ENCODE measurements at places on chromosomes 3 and 15.

DNA sequence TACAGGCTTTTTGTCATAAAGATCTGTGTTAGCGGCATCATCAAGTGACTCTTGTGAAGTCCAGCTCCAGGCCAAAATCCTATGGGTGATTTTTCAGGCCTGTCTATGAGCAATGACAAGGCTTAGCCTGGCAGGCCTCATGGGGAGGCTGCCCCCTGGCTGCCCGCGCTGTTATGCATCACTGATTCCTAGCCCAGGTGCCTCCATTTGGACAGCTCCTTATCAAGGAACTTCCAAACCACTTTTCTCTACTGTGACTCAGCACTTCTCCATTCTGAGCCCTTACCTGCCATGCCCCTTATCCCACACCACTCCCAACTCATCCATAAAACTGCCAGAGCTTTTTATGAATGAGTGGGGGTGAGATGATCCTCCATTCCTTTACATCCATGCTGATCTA is 91.5 kb upstream of the C3orf80 start:
- DNase-seq, result no peak

GRCh38 chr3:10242182-10243065 is 5.8 kb upstream of the TATDN2 start:
- peak; percentile 34 for DNase-seq

- DNase-seq, result no peak
Measured at GRCh38 chr15:28107904-28108275, 8.8 kb upstream of the OCA2 start.

DNA sequence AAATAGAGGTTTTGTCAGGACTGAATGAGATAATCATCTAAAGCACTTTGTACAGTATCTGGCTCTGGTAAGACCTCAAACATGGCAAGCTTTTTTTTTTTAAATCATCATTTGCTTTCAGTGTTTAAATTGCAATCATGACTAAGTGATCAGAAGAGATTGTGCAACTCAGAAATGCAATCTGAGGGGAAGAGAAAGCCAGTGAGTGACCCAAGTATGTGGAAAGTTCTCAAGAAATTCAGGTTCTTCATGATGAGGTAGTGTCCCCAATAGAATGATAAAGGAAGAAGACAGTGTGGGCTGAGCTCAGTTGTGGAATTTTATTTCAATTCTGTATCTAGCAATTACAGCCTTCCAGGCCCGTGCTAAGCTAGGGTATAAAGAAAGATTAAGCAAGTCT is 132.2 kb upstream of the TBC1D5 start:
- no peak for DNase-seq

DNA sequence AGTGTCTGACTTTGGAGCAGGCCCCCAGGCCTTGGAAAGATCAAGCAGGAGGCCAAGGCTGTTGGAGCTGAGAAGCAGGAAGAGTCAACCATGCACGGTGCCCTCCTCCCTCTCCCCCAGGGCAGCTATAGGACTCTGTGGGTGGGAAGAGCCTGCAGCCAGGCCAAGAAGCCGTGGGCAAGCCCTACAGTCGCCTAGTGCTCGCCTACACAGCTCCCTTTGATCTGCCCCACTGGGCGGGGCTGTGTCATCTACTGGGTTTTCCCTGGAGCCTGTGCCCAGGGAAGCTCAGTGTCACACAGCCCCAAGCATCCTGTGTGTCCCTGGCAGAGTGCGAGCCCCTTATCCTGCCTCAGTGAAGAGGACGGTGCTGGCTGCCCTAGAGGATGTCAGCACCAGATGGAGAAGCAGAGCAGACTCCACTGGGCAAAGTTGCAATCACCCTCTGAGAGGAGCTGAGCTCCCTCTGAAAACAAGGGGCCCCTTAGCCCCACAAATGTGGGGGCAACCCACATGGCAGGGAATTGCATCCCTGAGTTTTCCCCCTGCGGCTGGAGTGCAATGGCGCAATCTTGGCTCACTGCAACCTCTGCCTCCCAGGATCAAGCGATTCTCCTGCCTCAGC is 72.2 kb downstream of the KLF13 start:
- DNase-seq, result no peak

DNA sequence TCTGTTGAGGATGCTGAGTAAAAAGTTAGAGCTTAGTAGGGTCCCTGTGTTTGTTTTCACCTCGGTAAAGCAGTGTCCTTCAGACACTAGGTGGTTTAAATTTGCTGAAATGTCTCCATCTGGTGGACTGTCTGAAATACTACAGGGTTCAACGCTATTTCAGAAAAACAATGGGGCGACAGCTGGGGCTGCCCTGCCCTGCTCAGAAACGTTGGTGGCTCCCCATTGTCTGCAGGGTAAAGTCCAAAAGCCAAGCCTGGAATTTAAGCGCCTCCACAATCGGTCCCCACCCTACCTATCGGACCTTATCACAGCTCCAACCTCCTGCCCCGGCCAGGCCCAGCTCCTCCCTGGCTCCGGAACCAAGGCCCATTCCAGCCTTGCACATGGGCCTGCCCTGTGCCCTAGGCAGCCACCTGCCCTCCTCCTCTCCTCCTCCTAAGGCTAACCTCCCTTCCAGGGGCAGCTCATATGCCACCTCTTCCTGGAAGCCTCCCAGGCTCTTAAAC is 4.3 kb upstream of the TSEN2 start:
- peak; percentile 75 for DNase-seq

DNA sequence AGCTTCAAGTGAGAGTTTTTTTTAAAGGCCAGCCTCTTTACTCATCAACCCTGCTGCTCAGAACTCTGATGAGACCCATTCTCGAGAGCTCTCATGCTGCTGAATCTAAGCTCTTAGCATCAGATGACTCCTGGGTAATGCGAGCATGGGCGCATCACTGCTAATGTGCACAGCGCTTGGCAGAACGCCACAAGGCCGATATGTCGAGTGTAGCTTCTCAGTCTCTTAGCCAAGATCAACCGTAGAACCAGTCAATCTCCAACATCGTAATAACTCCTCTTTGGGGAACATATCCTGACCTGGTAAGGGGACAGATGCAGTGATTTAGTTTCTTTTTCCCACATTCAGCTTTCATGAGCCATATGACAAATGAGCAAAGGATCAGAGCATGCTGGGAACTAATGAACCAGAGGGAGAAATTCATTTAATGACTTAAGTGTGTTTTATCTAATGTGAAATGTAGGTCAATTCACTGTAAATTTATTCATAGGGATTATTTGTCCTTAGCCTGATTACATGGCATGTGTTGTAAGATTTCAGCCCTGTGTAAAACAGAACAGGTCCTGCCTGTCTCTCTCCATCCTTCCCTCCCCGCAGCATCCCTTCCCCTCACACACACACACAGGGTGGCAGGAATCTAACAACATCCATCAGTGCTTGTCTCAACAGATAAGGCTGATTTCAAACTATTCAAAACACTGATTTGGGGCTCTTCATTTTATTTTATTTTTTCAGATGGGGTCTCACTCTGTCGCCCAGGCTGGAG is 195.4 kb upstream of the C2CD4B start:
- peak; percentile 17 for DNase-seq

GRCh38 chr3:185172086-185173049 is 19.5 kb upstream of the C3orf70 start:
- no peak for DNase-seq

DNA sequence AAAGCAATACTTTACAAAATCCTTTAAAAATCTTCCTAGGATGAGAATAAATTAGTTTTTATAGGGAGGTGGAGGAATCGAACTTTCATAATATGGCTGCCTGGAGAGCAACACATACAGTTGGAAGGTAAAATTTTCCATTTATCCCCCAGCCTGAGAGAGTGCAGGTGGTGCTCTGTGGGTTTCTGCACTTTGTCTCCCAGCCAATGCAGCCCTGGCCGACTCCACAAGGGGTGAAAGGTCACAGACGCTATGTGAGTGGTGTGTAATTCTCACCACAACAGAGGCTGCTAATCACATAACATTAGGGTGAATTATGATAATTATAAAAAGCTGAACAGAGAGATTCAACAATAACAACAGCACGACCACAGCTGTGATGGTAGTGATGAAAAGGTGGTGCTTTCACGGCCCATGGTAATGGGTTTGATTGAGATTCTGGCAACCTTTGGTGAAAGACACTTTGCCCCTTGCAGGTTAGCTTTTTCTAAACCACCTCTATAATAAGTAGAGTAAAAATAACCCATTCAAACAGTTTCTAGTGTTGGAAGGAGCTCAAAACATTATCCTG is 30.1 kb upstream of the NANOGP8 start:
- DNase-seq, result no peak

DNA sequence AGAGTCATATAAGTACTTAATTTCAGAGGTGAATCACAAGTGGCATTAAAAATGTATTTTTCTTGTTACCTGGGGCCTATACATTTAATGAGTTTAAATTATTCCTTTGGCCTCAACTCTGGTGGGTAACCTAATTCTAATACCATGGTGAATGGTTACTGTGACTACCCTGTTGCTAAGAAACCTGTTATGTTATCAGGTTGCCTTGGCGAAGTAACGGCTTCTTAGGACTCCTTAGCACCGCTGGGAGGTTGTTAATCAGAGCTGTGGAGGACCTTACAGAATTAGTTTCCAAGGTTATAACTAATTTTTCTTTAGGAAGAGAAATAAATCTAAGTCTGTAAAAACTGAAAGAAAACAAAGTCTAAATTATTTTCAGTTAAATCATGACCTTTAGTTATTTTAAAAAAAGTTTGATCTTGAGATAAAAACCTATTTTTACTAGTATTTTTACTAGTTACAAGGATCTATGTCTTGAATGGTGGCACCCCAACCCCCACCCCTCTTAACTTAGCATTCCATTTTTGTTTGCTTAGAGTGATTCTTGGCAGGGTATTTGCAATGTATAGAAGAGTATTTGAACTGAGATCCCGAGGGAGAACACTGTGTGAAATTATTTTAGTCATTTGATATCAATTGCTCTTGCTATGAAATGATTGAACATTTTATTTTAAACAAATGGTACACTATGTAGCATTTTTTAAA is 155.5 kb downstream of the FNDC3B start:
- DNase-seq, result peak; percentile 69

GRCh38 chr15:53122818-53123217 is 332.7 kb upstream of the ONECUT1 start:
- DNase-seq, result no peak

DNA sequence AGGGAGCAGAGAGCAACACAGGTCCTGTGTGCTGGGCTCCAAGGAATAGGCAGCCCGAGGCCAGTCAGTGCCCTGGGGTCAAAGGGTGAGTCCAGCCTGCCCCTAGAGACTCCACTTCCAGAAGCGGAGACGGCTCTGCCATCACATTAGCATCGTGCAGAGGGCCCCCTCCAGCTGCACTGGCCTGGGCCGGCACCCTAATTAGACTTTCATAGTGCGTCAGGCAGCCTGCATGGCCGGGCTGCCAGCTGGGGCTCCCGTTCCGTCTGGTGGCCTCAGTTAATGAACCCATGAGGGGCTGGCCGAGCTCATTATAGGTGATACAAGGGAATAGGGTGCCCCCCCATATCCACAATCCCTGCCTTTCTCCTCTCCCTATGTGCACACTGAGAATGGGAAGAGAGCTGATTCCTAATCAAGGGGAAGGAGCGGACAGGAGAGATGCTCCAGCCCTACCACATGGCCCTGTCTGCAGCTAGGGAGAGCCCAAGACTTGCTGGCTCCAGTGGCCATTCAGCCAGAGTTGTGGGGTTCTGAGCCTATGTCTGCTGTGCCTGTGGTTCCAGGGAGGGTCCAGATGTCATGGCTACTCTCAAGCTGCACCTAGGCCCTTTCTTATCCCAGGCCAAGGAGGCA is 128.0 kb downstream of the SRGAP3 start:
- no peak for DNase-seq

- peak; percentile 1 for DNase-seq
Measured at GRCh38 chr3:186142393-186142932, 33.6 kb upstream of the ETV5 start.

DNA sequence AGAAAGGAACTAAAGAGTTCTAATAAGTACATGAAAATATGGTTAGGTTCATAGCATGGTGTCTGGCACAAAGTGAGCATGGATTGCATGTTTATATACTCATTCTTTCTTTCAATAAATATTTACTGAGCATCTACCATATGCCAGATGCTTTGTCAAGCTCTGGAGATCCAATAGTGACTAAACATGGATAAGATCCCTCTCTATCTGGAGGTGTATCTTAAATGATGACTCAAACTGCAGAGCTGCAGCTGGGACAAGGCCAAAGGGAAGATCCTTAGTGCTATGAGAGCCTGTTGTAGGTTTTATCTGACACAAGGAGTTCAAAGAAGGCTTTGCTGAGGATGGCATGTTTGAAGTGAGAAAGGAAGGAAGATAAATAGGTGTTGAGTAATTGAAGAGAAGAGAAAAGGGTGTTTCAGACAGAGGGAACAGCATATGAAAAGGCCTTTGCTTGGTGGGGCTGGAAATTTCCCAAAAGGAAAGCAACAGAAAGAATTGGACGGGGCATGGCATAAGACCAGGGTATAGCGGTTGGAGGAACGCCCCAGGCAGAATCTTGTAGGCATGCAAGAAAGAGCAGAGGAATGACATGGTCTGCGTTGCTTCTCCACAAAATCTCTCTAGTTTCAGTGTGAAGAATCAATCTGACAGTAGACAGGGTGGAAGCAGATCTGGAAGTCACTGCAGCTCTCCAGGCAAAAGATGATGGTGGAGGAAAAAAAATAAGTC is 239.9 kb upstream of the LRTM1 start:
- peak; percentile 23 for DNase-seq

- DNase-seq, result no peak
Measured at GRCh38 chr3:163019260-163019659, 1522.7 kb downstream of the OTOL1 start.

DNA sequence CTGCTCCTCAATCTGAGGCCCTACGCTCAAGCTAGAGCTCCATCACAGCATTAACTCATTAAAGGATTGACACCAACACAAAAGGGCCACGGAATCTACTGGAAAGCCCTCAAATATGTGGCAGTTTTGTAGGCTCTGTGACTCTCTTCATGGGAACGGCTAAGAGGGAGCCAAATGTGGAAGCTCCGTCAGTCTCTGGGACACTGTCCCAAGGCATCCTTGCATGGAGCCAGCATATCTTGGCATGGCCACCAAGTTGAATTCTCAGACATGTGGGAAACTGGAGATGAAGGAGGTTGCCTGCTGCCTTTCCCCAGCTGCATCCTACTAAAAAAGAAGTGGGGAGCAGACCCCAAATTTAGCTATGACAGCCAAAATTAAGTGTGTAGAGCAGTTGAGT is 296.9 kb downstream of the NTRK3 start:
- DNase-seq, result no peak

GRCh38 chr3:148175214-148175613 is 522.5 kb upstream of the AGTR1 start:
- peak; percentile 66 for DNase-seq

- DNase-seq, result no peak
Measured at GRCh38 chr3:161426758-161427157, 55.4 kb upstream of the SPTSSB start.

GRCh38 chr15:90915808-90916440 is 12.8 kb downstream of the MAN2A2 start:
- DNase-seq, result peak; percentile 6

- DNase-seq, result no peak
Measured at GRCh38 chr3:65720989-65721737, 317.6 kb downstream of the MAGI1 start.

DNA sequence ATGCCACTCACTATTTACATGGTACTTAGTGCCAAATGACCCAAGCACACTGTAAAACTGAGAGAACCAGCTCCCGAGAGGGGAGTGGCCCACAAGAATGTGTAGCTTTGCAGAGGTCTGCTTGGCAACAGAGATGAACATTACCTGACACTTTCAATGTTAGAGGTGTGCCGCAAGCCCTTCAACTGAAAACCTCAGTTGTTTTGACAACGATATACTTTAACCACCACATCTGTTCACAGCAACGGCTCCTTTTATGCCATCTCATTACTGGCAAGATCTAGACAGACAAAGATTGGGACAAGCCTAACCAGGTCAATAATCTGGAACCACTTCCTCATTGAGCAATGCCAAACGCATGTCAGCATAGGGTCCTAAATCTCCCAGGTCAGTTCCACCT is 23.7 kb downstream of the NEK10 start:
- DNase-seq, result no peak
